ENCODE measurements at places on chromosomes 5 and 9. TPM values are rescaled to one million over a fixed set of nuclear protein-coding genes. Genes with fewer than 3 reads are reported as not detected.

DNA sequence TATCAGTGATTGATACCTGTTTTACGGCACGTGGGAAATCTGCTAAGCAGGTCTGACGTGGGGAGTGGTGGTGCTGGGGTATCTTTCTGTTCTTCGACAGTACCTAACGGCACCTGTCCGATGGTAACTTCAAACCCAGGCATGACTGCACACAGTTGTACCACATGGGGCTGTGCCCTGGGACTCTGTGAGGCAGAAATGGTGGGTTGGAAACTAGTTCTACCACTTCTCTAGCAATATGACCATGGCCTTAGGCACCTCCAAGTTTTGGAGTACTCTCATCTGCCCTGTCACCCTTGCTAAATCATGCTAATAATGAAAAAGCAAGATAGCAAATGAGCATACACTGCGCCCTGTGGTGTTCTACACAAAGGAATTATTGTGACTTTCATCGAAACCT, 30.9 kb downstream of the EPB41L4B start:
- DNase-seq, result no peak

The AOPEP gene
- total RNA-seq, result 6.9 TPM

The KCNV2 gene
- not detected for total RNA-seq

GRCh38 chr5:129652349-129653056, 95.4 kb upstream of the MINAR2 start:
- DNase-seq, result no peak

- DNase-seq, result no peak
Measured at GRCh38 chr5:56078278-56079156, 83.8 kb upstream of the IL6ST start.

- no peak for DNase-seq
Measured at GRCh38 chr5:179128041-179128365, 67.8 kb downstream of the ZNF354C start.

DNA sequence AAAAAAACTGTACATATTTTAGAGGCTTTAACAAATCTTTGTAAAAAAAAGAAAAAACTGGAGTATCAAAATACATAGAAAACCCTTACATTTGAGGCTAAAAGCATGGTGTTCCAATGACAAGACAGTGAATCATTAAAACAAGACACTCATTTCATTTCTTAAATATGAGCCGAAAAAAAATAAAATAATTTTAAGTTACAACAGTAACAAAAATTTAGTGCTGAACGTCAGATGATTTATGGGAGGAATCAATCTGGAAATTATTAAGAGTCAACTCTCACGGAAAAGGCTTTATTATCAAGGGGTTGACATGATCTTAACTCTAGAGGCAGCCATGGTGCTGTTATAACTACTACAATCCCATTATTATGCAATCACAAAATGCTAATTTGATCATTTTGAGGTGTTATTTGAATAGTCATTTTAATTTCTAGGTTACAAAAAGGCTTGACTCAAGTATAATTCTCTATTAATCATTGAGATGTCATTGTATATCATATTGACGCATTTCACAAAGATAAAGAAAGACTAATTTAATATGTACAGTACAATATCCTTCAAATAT, 51.9 kb downstream of the MAPKAP1 start:
- DNase-seq, result no peak

DNA sequence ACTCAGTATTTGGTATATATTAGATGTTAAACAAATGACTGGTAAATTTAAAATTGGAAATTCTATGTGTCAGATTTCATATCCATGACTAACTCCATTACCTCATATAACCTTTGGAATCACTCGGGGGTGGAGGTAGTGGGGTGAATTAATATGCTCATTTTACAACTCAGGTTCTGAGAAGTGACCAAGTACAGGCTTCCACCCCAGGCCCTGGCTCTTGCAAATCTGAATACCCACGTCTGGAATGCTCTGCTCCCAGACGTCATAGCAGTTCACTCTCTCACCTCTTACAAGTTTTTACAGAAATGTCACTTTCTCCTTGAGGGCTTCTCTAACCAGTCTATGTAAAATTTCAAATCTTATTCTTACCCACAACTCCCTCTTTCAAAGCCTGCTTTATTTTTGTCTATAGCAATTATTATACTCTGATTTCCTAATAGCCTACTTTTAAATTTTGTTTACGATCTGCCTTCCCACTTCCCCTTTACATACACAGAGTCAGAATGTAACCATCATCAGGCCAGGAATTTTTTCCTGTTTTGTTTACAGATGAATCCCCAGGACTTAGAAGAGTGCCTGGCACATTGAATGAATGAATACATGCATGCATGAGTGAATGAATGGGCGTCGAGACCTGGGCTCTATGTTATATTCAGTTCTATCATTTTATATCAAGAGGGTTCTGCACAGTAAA, 134.1 kb upstream of the IFNE start:
- DNase-seq, result no peak

GRCh38 chr9:85949586-85950335, 8.8 kb downstream of the NAA35 start:
- no peak for DNase-seq

GRCh38 chr5:317086-317811, 4.3 kb upstream of the AHRR start:
- DNase-seq, result peak; percentile 9

The FAM221B gene
- total RNA-seq, result not detected

DNA sequence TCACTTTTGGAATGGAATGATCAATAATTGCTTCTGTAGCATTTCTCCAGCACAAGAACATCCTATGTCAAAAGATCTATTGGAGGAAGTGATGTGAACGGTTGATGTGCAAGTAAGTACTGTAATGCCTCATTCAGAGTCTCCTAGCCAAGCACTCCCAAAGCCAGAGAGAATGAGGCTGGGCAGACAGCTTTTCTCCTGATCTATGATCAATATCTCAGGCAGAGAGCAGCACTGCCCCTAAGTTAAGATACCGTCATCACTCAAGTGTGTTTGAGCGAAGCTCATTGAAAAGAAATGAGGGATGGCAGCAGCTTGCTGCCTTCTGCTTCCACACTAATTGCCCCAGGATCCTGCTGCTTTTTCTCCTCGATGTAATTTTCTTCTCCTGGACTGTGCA, 324.1 kb upstream of the GRAMD2B start:
- DNase-seq, result no peak

DNA sequence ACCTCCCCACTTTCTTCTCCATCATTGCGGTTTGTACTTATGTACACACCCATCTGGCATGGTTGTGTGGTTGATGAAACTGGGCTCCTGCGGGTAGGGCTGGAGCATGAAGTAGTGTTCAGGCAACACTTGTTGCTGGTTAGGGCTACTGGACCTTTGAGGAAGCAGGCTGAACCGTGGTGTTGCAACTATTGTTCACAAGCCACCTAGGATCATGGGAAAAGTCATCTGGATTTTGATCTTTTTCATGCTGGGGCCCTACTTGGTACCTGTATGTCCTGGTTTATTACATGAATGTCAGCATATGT, 40.1 kb upstream of the TIFAB start:
- DNase-seq, result no peak

DNA sequence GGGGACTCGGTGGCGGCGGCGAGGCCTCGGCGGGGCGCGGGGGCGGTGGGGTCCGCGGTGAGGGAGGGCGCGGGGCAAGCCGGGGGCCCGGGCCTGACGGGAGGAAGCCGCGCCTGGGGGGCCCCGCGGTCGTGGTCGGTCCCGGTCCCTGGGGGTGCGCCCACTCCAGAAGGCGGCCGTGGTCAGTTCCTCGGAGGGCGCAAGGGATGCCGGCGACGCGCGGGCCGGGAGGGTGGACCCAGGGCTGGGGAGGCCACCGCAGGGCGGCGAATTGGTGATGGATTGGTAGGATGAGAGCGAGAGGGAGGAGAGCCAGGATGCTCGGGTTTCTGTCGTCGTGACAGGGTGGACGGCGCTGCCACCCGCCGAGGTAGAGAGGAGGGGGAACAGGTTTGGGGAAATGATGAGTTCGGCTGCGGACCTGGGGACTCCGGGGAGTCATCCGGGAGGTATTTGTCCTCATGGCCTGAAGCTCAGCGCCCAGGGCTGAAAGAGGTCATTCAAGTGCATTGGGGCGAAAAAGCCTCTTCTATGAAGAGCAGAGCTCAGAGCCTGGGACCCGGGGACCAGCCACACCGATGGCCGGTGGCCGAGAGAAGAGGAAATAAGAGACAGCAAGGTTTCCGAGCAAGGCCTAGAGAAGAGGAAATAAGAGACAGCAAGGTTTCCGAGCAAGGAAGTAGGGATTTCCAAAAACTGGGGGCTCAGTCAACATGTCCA, 557 bp downstream of the GNG10 start:
- peak; percentile 8 for DNase-seq

- DNase-seq, result no peak
Measured at GRCh38 chr5:115859378-115859777, 17.6 kb downstream of the AP3S1 start.

DNA sequence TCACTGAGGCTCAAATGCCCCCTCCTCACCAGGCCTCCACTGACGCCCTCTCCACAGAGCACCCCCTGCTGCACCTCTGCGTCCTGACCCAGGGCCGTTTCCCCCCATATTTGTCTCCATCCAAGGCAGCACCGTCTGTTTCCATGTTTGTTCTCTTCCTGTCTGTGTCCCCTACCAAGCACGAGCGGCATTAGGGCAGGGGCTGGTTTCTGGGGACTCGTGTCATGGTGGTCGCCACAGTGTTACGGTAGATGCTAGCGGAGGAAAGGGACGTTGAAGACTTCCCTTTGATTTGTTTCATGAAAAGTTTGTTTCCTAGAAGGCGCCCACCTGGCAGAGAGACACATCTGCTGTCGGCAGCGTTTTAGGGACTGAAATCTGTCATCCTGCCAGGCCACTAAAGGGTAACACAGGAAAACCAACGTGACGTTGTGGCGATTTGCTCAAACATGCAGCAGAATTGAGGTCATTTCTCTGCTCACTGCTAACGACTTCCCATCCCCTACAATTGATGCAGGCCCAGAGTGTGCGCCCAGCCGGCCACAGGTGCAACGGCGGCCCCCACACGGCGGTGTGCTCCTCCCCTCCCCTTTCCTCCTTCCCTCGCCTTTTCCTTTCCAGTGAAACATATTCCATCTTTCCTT, 79.3 kb upstream of the IRX4 start:
- DNase-seq, result no peak

DNA sequence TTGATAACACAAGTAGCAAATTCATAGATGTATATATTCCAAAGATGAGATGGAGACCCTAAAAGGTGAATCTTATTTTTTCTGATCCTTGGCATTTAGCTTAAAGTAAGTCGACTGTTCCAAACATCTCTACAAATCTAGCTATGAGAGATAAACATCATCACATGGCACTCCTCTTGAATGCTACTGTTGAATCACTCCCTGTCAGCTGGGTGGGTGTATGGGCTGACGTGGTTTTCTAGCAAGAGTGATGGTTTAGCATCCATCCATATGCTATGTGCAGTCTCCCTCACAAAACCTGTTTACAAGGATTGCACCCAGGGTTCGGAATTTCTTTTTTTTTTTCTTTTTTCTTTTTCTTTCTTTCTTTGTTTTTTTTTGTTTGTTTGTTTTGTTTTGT, 13.8 kb downstream of the ACO1 start:
- DNase-seq, result no peak

Measured in CD4-positive, alpha-beta T cell (primary cell).